GM06990 (cell line): ENCODE measurements at places on chromosomes 12 and 14.

- DNase-seq: no peak
Observed at GRCh38 chr12:52907092-52907810, 2.4 kb upstream of the KRT8 start.

- DNase-seq: no peak
Observed at GRCh38 chr12:42638011-42638410, 48.5 kb upstream of the PRICKLE1 start.

DNA sequence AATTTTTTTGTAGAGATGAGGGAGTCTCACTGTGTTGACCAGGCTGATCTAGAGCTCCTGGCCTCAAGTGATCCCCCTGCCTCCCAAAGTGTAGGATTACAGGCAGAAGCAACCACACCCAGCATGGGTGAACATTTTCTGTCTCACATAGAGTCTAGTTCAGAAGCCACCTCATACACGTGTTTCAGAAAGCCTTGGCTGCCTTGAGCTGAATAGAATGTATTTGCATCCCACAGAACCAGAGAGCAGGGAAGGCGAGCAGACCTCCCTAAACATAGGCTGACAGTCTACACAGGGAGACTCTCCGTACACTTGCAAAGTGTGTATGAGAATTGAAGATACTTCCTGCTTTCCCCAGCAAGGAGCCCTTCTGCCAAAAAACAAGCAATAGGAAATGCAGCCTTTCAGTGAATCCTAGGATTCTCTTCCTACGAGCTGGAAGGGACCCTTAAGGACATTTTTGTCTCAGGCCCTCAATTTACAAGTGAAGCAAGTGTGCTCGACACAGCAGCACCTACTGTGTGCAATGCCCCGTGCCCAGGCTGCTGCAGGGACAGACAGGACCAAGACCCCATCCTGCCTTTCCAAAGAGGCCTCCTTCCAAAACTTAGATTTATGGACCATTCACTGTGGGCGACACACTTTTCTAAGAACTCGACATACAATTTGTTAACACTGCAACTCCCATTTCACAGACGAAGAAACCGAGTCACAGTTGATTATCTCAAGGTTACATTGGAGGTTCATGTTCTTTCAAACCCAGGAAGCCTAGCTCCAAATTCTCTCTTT is 11.2 kb downstream of the NUAK1 start:
- no peak for DNase-seq

- no peak for DNase-seq
Observed at GRCh38 chr12:109310247-109311125, 1.4 kb upstream of the FOXN4 start.

DNA sequence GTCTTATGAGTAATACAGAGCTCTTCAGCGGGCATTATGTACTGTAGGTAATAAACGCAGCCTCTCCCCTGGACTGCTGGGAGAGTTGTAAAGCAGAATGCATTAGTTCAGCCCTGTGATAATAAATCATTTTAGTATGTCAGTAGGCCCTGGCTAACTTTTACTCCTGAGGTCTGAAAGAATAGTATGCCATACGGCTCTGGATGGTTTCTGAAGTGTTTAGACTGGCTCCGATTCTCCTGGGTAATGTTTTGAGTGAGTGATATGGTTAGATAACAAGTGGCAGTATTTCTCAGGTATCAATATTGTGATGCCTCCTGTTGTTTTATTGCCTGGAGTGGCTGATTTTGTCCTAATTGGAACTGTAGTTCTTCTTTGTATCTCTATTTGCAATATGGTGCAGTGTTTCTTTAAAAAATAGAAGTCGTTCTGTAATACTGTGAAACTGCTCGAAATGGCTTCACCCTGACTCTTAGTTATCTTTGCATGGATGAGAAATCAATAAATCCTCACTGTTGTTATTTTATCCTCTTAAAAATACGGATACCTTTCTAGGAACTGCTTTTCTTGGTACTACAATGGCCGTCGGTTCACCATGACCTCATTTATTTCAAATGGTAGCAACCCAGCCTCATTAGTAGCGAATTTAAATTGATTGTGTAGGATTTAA is 100.2 kb downstream of the PDZRN4 start:
- DNase-seq: no peak

GRCh38 chr12:99810718-99811593 is 163.4 kb downstream of the GARIN6 start:
- no peak for DNase-seq

DNA sequence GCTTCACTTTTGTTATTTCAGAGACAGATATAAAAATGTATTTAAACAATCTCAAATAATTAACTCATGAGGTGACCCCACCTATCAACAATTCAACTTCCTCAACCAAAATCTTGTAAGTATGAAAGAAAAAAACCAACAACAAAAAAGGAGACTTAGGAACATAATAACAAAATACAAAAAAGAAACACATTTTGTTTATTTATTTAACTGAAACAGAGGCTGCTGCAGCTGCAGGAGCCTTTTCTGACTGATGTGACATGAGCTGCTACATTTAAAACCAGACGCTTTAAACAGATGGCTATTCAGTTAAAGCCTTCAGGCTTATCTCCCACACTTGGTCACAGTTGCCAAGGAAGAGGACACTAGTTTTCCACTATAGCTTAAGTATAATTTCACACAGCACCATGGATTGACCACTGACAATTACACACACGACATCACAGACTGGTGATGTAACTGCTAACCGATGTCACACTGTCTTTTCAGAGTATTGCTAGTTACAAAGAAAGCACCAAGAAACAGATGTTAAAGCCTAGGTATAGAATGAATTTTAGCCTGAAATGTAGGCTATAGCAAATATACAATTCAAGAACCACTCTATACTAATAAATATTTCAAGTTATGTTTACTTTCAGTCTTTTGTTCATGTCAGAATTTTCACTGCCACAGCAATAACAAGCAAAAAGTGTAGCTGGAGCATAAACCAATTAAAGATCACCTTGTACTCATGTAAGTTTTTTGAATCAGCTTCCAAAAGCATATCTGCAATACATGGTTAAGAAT is 113.0 kb downstream of the MED13L start:
- DNase-seq: no peak

DNA sequence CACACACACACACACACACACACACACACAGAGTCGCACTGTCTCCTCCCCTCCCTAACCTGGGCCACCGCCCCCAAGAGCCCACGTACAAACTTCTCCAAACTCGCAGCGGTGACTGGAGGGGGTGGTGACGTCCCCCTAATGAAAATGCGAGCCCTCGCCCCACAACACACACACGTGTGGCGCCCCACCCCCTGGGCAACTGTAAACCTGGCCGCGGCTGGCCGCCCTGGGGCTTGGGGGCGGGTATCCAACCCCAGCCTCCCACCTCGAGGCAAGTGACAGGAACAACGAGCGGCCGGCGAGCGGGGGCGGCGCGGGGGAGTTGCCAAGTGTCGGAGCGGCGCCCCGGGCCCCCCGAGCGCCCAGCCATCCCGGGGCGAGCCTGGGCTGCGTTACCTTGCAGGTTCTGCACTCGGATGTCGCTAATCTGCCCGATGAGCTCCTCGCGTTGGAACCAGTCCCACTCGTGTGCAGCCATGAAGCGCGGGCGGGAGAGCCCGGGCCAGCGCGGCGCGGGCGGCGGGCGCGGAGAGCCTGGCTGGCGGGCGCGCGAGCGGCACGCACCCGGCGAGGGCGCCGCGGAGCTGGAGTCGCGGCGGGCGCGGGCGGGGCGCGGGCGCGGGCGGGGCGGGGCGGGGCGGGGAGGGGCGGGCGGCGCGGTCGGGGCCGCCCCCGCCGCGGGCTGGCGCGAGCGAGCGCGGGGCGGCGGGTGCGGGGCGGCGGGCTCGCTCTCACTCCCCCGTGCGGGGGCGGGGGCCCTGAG is at the start of gene CLMN:
CLMN (minus strand) TSS at position 597 of the 766 bp plus-strand sequence; CDS start at position 481, 116 bp downstream.
- peak; percentile 72 for DNase-seq

DNA sequence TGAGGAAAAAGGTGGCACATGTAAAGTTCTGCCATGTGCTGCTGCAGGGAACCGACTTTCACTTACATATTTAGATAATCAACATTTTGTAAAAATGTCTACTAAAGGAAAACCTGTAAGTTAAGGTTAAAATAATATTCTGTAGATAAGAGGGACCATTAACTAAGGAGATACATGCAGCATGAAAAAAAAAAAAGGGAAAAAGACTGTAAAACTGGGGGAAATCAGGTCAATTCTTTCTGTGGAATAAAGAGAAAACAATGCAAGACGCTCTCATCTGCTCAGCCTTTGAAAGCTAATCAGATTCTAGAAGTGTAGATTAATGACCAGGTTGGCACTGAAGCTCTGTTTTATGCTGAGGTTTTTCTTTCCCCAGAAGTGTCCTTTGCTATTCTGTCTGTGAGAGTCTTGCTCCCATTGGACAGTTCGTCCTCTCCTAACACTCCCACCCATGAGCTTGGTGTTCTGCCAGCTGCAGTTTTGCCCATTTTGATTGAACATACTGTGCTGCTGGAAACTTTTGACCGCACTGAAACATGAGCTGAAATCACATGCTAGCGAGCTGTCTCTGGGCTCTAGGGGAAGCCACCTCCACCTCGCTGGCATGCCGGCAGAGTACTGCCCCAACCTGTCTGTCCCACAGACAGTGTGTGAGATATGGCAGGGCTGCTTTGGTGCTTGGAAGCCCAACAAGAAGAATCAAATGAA is 39.7 kb downstream of the PPTC7 start:
- DNase-seq: no peak

DNA sequence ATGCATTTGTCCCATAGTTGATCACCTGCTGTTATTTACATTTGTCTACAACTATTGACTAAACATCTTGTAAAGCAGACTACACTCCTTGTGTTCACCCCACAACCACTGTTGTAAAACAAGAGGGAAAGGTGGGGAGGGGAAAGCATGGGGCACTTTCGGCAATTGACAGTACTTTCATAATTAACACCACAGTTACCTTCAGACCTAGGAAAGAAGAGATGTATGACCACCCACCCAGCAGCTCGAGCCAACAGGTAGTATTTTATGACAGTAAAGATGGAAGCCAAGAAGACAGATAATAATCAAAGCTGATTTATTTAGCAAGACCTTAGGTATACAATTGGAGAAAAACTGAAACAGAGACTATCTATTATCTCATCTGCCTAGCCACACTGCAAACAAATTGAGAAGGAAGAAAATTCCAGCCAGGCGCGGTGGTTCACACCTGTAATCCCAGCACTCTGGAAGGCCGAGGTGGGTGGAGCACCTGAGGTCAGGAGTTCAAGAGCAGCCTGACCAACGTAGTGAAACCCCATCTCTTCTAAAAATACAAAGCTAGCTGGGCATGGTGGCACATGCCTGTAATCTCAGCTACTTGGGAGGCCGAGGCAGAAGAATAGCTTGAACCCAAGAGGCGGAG is 11.2 kb downstream of the HECTD4 start:
- no peak for DNase-seq

DNA sequence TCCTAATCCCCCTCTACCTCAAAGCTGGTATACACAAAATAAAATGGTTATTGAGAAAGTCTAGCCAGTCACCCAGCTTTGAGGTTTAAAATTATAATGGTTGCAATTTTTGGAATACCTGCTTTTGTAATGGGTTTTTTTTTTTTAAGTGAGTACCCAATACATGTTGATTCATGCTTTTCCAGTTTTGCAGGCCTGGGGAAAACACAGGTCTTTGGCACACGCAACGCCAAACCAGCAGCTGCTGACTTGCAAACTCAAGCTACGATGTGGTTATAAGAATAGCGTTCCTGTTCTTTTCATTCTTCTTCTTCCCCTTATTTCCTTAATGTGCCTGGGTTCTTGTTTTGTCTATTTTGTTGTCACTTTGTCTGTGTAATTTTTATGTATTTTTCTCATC is 233.0 kb downstream of the EGLN3 start:
- no peak for DNase-seq

DNA sequence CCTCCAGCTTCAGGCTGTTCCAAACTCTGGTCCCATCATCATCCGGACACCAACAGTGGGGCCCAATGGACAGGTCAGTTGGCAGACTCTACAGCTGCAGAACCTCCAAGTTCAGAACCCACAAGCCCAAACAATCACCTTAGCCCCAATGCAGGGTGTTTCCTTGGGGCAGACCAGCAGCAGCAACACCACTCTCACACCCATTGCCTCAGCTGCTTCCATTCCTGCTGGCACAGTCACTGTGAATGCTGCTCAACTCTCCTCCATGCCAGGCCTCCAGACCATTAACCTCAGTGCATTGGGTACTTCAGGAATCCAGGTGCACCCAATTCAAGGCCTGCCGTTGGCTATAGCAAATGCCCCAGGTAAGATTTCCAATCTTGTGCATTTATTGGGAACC is 3.3 kb downstream of the SP1 start:
- no peak for DNase-seq

DNA sequence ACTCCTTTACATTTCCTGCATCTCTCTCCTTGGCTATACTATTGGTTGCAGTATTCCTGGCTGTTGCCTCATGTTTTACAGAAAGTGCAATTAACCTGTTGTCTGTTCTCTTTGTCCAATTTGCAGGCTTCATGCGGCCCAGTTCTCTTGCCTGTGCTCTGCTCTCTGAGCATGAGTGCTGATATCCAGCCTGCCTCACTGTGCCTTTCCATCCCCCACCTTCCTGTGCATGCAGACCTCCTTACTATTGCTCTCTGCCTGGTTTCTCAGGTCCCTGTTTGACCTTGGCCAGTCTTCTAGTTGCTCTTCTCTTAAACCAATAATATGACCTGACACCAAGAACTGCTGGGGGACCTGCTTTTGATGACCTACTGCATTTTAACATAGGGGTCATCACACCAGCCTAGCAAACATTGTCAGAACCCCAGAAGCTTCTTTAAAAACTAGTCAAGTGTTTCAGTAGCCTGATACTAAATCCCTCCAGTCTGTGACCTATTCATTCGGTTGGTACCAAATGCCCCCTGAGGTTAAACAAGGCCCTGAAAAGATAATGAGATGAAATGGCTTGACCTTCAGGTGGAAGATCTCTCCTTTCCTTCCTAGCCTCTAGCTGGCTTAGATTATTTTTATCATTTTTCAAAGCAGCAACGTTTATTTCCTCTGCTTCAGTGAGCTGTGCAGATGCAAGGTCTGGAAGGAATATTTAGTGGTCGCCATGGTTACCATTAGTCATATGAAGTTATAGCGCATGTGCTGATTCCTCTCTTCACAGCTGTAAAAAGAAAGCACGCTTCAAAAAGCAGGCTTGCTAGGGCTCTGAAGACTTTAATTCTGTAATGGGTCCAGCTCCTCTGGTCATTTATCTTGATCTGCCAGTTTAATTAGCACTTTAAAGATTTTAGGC is 216.5 kb downstream of the PHLDA1 start:
- DNase-seq: no peak

- DNase-seq: no peak
Observed at GRCh38 chr14:60862283-60862682, 118.6 kb downstream of the TRMT5 start.
